ENCODE measurements at places on chromosomes 4 and X.
A peak's percentile ranks its signal among the peaks of the same experiment; 100 is the strongest.

GRCh38 chrX:41085512-41085877 is 250 bp downstream of the USP9X start:
- DNase-seq, result peak; percentile 64

GRCh38 chrX:43976205-43976604 is 3.0 kb upstream of the NDP start:
- DNase-seq, result no peak

DNA sequence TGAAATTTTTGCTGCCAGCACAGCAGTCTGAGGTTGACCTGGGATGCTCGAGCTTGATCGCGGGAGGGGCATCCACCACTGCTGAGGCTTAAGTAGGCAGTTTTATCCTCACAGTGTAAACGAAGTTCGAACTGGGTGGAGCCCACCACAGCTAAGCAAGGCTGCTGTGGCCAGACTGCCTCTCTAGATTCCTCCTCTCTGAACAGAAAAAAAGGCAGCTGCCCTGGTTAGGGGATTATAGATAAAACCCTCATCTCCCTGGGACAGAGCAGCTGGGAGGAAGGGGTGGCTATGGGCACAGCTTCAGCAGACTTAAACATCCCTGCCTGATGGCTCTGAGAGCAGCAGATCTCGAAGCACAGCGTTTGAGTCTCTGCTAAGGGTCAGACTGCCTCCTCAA is 314.6 kb downstream of the STPG2 start:
- no peak for DNase-seq

GRCh38 chr4:53693408-53693807 is 102.1 kb upstream of the LNX1 start:
- DNase-seq, result no peak

- DNase-seq, result no peak
These were observed 13.1 kb downstream of the NAT8L start for GRCh38 chr4:2071912-2072867.

DNA sequence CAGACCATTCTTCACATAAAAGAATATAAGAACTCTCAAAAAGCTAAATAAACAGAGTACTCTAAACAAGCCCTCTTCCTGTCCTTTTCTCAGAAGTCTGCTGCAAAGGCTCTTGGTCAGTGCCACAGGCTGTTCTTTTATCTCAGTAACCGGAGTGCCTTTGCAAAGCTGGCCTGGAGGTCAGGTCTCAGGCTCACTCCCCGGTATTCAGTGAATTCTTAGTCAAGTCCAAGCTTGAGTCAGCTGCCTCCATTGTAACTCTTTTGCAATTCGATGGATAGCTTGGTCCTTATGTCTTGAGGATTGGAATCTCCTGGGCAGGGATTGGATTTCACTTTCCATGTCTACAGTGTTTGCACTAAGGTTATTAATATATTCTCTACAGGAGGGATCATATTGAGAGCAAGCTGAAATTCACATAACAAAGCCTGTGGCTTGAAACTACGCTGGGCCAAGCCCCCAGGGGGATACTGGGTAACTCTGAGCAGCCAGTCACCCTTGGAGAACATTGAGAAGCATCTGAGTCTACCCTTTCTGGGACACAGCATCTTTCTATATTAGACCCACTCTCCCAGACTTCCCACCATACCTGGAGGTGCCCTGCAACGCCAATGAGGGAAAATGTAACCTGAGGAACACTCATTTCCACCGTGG is 10.0 kb upstream of the HS6ST2 start:
- no peak for DNase-seq

DNA sequence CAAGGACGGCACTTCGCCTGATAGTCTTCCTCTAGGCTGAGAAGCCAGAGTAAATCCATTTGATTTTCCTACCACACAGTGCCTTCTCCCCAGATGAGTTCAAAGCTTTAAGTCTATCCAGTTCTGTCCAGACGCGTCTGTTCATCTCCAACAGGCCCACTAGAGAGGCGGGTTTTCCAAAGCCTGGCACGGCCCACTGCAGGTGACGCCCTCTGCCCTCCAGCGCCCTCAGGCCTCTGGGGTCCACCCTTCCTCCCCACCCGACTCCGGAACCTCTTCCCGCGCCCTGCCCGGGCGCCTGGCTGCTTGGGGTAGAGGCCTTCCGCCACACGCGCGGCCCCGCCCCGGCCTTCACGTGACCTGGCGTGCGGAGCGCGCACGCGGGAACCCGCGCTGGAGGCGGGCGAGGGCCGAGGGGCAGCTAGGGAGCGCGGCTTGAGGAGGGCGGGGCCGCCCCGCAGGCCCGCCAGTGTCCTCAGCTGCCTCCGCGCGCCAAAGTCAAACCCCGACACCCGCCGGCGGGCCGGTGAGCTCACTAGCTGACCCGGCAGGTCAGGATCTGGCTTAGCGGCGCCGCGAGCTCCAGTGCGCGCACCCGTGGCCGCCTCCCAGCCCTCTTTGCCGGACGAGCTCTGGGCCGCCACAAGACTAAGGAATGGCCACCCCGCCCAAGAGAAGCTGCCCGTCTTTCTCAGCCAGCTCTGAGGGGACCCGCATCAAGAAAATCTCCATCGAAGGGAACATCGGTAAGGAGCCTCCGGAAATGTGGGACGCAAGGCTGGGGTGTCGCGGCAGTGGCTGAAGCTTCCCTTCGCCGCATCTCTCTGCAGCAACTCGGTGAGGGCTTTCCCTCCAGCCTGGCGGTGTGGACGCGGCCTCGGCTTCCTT is at the start of gene DCK:
Gene DCK, plus strand, starts transcription at position 469 of the 888 bp plus-strand sequence. Its CDS starts 187 bp downstream, at position 656.
- peak; percentile 86 for DNase-seq

DNA sequence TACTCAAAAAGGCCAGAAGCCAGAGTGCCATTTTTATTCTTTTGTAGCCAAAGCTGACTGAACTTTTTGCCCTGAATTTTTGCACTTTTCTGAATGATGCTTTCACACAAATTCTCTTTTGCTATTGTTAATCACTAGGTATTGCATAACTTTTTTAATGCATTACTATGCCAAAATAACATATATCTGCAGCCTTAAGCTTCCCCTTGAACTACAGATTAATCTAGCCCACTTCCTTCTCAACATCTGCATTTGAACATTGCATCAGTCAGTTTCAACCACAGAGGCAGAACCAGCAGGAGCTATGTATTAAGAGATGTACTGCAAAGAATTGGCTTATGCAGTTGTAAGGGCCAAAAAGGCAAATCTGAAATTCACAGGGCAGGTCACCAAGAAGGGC is 197.6 kb upstream of the GYPA start:
- DNase-seq, result no peak

DNA sequence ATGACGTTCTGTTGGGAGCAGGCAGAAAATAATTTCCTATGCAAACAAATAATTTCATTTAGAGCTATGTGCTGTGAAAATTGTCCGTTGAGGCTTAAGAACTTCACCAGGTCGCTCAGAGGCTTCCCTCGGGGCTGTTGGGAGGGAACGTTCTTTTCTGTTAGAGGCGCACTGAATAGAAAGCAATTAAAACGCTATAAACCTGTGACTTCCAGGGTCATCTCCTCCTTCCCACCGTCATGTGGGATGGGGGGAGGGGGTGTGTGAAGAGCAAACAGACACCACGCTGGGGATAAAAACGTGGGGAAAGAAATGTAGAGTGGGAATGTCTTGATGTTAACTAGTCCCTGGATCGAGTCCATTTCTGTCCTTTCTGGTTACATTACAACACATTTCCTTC is 35.2 kb upstream of the ZNF518B start:
- DNase-seq, result no peak

GRCh38 chrX:100625985-100626491 is 10.6 kb downstream of the TSPAN6 start:
- peak; percentile 3 for DNase-seq

DNA sequence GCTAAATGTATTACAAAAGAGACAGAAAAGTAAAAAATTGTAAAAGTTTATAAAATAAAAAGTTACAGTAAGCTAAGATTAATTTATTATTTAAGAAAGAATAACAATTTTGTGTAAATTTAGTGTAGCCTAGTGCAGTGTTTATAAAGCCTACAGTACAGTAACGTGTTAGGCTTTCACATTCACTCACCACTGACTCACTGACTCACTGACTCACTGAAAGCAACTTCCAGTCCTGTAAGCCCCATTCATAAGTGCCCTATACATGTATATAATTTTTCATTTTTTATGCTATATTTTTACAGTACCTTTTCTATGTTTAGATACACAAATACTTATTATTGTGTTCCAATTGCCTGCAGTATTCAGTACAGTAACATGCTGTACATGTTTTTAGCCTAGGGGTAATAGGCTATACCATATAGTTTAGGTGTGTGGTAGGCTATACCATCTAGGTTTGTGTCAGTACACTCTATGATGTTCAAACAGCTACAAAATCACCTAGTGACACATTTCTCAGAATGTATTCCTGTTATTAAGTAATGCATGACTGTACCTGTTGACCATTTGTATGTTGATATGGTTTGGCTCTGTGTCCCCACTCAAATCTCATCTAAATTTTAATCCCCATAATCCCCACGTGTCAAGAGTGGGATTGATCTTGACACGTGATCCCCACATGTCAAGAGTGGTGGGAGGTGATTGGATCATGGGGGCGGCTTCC is 57.9 kb downstream of the CFAP299 start:
- DNase-seq, result no peak

- DNase-seq, result no peak
These were observed 362.4 kb downstream of the PPP3CA start for GRCh38 chr4:100984901-100985300.

DNA sequence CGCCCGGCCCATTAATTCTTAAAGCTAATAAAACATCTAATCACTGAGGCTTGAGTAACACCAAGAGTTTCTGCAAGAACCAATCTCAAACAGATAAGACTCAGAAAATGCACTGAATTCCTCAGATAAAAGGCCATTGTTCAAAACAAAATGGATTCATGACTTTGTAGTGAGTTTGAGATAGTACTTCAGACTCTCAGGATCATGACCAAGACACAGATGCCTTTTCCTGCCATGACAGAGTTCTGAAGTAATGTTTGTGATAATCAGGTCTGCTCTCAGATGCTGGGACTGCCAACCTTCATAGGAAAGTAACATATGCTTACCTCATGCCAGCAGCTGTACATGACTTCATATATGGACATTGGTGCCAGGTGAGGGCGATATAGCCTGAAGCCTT is 54.6 kb downstream of the NIPAL1 start:
- DNase-seq, result no peak

DNA sequence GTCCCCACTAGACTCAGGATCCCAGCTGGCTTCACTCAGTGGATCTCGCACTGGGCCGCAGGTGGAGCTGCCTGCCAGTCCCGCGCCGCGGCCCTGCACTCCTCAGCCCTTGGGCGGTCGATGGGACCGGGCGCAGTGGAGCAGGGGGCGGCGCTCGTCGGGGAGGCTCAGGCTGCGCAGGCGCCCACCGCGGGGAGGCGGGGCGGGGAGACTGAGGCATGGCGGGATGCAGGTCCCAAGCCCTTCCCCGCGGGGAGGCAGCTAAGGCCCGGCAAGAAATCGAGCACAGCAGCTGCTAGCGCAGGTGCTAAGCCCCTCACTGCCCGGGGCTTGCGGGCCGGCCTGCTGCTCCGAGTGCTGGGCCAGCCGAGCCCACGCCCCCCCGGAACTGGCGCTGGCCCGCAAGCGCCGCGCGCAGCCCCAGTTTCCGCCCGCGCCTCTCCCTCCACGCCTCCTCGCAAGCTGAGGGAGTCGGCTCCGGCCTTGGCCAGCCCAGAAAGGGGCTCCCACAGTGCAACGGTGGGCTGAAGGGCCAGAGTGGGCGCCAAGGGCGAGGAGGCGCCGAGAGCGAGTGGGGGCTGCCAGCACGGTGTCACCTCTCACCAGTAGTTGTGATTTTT is 1038.0 kb downstream of the PCDH19 start:
- no peak for DNase-seq

DNA sequence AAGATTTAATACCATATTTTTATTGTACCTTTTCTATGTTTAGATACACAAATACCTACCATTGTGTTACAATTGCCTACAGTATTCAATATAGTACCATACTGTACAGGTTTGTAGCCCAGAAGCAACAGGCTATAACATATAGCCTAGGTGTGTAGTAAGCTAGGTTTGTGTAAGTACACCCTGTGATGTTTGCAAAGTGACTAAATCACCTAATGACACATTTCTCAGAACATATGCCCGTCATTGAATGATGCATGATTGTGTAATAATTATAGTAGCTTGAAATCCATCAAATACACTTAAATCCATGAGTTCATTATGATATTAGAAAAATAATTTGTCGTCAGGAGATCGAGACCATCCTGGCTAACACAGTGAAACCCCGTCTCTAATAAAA is 30.8 kb downstream of the GAB3 start:
- no peak for DNase-seq
